ENCODE measurements at places on chromosomes 1 and 21.

- DNase-seq: no peak
Observed at GRCh38 chr21:27021801-27022200, 54.9 kb upstream of the ADAMTS5 start.

DNA sequence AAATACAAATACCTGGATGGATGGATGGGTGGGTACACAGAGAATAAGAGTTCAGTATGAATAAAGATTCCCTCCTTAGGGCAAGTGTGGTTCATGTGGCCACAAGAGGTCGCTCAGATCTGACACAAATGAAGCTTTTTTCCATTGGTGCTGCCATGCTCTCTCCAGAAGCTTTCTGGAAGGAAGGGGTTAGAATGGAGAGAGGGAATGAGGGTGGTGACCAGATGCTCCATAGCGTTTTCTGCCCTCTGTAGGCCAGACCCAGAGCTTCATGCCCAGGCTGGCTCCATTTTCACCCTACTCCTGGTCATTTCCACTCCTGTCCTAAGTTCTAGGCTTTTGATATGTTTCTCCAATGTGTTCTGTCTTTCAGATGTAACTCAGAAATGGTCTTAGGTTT lies 3.3 kb upstream of the FCRL6 start:
- peak; percentile 23 for DNase-seq

GRCh38 chr1:43232482-43232881 lies 37.3 kb upstream of the TMEM125 start:
- DNase-seq: no peak

DNA sequence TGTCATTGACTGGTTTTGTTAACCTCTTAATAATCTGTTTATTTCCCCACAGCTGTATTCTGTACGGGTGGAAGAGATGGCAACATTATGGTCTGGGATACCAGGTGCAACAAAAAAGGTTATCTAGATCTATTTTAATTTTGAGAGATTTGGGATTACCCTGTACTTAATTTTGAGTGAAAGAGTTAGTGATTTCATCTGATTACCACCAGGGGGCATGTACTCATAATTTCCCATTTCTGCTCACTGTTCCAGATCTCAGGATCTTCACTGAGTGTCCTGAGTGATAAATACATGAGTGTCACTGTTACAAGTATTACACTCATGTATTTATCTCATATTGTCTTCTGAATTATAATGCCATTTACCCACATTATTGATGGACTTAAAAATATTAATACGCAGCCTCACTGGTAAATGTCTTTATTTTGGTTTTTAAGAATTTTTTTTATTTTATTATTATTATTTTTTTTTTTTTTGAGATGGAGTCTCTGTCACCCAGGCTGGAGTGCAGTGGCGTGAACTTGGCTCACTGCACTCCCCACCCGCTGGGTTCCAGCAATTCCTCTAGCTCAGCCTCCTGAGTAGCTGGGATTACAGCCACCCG lies 27.4 kb downstream of the DTL start:
- DNase-seq: no peak

GRCh38 chr1:147541672-147542568 lies 619 bp downstream of the BCL9 start:
- DNase-seq: no peak

DNA sequence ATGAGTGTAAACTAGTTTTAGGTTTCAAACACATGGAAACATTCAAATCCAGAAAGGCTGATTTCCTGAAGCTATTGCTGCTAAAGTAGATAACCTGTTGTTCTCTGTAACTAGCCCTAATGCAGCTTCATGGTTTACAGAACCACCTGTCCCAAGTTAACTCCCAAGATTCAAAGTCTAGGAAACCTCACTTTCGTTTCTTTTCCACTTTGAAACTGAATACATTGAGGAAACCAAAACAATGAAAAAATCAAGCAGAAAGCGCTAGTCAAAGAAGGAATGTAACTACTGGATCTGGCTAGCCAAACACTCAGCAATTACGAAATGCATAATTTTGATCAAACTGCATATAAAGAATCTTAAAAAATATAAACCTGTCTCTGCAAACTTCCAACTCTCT lies 17.8 kb downstream of the SLC16A1 start:
- DNase-seq: no peak

DNA sequence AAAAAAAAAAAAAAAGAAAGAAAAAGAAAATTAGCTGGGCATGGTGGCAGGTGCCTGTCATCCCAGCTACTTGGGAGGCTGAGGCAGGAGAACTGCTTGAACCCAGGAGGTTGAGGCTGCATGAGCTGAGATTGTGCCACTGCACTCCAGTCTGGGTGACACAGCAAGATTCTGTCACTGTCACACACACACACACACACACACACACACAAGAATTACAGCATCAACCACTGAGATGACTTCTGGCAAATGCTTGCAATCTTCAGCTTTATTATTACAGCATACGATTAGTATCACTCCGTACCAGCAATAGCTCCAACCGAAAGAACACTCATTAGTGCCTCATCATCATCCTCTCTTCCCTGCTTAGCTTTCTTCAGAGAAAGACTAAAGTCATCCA lies 4.6 kb downstream of the ORC1 start:
- DNase-seq: no peak

- DNase-seq: no peak
Observed at GRCh38 chr1:159831412-159832141, 4.9 kb downstream of the SLAMF8 start.

DNA sequence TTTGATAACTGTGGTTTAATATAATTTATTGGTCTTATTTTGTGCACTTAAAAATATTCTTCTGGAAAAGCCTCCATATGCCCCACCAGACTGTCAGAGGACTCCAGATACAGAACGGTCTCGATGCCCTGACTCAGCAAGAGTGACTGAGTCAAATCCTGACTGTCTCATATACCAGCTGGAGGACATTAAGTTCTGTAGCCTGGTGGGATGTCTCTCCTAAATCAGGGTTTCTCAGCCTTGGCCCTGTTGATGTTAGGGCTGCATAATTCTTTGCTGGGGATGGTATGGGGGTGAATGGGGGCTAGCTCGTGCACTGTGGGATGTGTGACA lies 67.7 kb upstream of the TLR5 start:
- no peak for DNase-seq

DNA sequence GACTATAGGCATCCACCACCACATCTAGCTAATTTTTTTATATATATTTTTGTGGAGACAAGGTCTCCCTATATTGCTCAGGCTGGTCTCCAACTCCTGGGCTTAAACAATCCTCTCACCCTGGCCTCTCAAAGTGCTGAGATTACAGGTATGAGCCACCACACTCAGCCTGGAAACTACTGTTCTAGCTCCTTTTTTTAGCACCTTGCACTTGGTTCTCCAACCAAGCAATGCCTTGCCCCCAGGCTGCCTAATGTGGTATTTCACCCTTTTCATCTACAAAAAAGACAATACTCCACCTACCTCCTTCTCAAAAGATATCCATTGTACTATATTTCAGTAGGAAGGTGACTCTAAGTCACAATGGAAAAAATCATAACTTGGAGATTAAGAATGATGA lies 6.7 kb downstream of the ARNT start:
- no peak for DNase-seq

DNA sequence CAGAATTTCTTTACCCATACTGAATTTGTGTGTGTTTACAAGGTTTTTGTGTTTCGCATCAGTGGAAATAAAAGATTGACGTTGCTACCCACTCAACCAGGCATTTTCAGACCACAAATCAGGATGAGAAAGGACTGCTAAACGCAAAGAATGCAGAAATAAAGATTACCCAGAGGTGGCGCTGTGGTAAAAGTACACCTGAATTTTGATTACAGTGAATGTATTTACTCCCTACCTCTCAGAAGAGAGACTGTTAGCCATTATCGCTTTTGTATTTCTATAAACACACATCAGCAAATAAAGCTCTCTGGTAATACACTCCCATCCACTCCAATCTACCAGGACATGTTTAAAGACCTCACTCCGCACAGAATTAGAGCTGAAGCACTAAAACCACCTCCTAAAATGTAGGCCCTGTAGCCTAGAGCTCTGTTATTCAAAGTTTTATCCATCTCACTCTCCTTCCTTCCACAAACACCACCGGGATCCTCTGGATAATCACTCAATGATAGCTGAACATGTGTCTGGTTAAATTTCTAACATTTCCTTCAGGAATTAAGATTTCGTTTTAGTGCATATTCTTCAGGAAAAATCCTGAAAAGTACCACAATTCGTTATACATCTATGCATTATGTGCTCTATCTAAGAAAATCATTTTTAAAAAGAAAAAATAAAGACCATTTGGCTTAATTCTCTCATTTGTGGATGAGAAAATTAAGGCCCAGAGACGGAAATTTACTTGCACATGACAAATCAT lies 2.5 kb upstream of the LMO4 start:
- DNase-seq: peak; percentile 14

GRCh38 chr1:164660775-164661174 lies 101.8 kb downstream of the PBX1 start:
- no peak for DNase-seq

- no peak for DNase-seq
Observed at GRCh38 chr21:36260030-36260787, 59.8 kb upstream of the MORC3 start.

DNA sequence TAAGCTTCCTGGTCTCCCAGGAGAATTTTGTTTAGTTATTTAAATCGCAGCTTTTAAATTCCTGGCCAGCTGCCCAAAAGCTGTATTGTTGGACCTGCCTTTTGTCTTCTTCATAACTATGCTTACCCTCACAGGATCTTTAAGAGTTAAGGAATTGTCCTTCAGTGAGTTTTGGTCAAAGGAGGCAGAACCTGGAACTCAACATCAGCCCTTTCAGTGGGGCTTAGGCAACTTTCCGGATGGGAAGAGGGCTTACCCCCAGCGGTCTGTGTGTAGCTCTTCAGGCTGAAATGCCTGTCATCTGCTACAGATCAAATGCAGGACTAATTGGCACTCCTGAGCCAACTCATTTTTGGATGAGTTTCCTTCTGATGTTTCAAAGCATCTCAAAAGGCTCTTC lies 402.6 kb downstream of the SIPA1L2 start:
- DNase-seq: no peak

DNA sequence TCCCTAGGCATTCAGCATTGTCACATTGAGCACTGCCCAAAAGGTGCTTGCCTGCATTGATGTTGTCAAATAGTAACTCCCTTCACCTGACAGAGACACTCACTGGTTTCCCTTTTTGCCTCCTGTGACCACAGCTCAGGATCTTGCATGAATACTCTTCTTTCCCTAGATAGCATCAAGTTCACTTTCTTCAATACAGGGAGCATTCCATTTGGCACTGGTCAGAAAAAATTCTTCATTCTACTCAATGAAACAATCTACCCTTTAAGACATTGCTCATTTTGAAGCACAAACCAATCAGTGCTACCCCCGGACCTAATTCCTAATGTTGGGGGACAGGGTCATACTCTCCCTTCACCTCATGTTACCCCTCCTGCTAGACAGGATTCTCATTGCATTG lies 319.0 kb upstream of the SNX7 start:
- no peak for DNase-seq

DNA sequence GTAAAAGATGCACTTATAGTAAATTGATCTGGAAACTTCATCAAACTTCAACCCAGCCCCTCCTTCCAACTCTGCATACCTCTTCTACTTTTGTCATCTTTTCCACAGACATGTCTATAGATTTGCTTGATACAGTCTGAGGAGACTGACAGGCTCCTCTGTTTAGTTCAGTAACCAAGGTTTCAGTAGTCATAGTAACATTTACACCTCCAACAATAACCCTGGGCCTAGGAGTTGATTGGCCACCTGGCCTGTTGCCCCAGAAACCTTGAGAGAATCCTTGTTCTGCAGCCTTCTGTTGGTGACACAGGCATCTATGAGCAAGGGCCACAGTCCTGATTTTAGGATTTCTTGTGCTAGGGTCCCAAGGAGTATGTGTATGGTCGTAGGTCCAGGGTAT lies at the start of gene CFAP141:
TSS of gene CFAP141 (minus strand) at position 138 of the 400 bp plus-strand sequence. CDS start at position 112, 26 bp downstream.
- no peak for DNase-seq

GRCh38 chr1:22903113-22903512 lies 69.6 kb downstream of the LACTBL1 start:
- DNase-seq: no peak

GRCh38 chr1:62433861-62434617 lies 2.8 kb upstream of the USP1 start:
- no peak for DNase-seq

- no peak for DNase-seq
Observed at GRCh38 chr1:32376199-32376598, 13.9 kb downstream of the TSSK3 start.

DNA sequence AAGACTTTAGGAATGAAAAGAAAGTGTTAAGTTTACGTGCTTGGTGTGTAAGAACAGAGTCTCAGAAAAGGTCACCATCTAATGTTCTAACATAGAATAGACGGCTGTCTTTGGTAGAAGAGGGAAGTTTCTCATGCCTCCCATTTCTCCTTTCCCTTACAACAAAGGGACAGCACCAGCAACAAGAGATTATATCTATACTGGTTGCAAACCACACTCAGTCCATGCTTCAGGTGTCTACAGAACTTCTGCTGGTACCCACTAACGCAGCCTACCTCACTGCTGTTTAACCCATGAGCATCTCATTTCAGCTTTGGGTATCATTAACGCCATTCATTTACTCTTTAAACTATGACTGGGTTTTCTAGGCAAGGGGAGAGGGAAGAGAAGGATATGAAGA lies 9.2 kb upstream of the ITPKB start:
- no peak for DNase-seq

GRCh38 chr1:44036409-44037139 lies 5.3 kb upstream of the SLC6A9 start:
- DNase-seq: no peak

DNA sequence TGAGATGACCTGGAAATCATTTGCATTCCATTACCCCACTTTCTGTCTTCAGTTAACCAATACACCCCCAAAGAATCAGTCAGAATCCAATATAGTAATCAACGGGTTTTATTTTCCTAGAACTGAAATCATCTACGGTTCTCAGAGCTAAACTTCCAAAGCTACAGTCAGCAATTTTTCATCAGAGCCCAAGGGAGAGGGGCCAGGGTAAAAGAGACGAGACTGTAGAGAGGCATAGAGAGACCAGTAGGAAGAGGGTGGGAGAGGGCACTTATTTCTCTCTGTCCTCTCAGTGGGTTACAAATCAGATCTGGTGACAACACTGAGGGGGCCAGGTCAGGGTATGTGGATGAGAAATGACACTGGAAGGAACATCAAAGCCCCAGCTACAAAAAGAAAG lies 1.1 kb upstream of the MRPL24 start:
- DNase-seq: no peak

DNA sequence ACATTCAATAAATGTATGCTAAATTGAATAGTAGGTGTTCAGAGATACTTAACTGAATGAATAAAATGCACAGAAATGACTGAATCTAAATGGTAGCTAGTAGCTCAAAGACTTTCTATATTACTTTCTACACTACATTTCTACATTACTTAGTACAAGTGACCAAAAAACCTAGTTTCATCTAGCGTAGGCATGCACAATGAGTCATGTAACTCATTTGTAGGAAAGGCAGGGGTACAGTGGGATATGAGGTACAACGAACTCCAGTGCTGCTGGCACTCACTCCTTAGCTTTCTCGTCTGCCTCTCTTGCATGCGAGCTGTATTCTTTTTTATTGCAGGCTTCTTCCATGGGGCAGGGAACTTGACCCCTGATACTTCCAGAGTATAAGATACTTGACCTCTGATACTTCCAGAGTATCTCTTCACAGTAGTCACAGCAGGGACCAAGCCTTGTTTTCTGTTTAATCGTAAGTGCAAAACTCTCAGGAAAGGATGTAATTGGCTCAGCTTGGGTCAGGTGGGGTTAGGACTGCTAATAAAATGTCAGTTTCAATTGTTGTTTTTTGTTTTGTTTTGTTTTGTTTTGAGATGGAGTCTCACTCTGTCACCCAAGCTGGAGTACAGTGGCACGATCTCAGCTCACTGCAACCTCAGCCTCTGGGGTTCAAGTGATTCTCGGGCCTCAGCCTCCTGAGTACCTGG lies 4.9 kb upstream of the ATP2B4 start:
- DNase-seq: no peak

Data from NK-92 treated with Interleukin-12 subunit alpha and Interleukin-12 subunit beta, amount 100 ng/mL, for 24 hours (cell line).